ENCODE measurements at places on chromosomes 3 and 15.

GRCh38 chr3:175977968-175978752 lies 1119.0 kb downstream of the NAALADL2 start:
- no peak for DNase-seq

- DNase-seq = no peak
Observed at GRCh38 chr3:134685929-134686802, 35.3 kb upstream of the KY start.

DNA sequence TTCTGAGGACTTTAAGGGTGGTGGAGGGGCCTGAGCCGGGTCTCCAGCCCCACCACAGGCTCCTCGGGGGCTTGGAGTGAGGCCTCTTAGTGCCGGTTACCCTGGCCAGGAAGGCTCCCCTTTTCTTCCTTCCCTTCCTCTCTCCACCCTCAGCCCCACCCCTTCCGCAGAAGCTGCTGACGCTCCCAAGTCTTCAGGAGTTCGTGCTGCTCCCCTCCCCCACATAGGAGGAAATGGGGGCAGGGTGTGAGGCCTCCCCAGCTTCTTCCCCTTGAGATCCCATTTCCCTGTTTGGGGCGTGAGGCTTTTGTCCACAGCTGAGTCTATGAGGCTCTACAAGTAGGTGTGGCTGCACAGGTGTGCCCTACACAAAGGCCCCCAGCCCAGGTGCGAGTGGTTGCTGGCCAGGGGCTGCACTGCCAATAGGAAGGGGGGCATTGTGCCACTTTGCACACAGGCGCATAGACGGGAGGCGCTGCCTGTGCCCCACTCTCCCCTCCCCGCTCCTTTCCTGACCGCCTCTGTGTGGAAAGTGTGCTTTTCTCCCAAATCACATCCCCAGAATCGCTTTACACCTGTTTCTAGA lies 915 bp upstream of the CALML4 start:
- no peak for DNase-seq

- DNase-seq = no peak
Observed at GRCh38 chr15:100899601-100900000, 19.6 kb upstream of the LRRK1 start.

DNA sequence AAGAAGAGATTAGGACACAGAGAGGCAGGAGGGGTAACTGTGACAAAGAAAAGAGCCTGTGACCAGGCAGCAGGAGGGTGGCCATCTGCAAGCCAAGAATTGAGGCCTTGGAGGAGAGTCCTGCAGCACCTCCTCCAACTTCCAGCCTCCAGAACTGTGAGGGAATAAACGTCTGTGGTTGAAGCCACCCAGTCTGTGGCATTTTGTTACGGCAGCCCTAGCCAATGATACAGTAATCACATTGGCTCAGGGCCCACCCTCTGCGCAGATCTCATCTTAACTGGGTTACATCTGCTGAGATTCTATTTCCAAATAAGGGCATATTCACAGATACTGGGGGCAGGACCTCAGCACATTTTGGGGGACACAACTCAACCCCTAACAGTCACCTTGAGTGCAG lies 11.3 kb downstream of the SELENOS start:
- DNase-seq = no peak

DNA sequence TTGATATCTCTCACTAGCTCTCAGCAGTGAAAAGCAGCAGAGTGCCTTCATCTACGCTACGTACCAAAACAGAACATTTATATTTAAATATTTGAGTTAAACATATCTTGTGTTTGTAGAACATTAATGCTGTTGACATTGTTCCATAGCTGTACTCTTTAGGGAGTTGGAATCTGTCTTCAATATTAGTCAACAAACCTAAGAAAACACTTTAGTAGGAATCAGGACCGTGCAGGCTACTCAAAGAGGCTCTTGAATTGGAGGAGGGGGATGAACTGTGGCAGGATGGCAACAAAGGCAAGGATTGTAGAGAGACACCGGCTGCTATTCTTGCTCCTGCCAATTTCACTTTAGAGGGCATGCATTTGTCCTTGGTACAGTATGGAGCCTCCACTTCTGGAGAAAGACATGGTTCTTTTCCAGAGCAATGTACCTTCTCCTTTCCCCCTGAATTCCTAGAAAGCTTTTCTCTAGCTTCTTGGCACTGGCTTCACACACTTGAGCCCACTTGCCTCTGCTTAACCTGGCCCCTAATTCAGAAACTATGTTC lies 265.9 kb downstream of the CD47 start:
- DNase-seq = no peak
